NCI-H2171 (cell line): ENCODE measurements at places on chromosomes 3 and 15.

DNA sequence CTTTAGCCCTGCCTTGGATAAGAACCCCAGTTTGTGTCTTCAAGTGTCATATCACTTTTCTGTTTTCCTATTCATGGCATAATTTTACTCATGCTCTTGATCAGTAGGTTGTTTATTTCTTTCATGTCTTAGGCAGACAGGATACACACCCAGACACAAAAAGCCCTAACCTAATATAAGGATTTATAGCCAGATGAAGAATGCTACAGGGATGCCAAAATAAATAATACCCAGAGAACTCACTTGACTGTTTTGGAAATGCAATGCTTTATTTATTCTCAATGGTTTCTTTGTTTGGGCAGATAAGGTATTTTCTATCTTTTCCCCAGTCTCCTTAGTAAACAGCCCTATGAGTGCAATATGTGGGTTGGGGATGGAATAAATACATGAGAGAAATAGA is 424.0 kb upstream of the PDZRN3 start:
- no peak for DNase-seq

- DNase-seq = no peak
These were observed 230.3 kb downstream of the SCAPER start for GRCh38 chr15:76674883-76675282.

DNA sequence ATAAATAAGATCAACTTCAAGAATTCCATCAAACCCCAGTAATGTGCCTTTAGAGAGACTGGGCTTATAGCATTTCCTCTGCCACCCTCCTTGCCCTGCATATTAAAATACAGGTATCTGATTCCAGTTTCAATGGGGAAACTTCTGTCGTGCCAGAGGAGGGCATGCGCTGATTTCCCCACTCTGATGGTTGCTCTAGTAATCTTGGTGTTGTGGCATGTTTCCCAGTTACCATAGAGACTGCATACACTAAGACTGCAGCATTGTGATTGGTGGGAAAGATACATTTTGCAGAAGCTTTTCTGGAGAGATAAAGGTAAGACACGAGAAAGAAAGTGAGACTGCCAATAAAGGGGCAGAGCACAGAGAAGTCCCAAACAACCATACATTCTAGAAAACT is 225.6 kb downstream of the TIGIT start:
- DNase-seq = no peak

DNA sequence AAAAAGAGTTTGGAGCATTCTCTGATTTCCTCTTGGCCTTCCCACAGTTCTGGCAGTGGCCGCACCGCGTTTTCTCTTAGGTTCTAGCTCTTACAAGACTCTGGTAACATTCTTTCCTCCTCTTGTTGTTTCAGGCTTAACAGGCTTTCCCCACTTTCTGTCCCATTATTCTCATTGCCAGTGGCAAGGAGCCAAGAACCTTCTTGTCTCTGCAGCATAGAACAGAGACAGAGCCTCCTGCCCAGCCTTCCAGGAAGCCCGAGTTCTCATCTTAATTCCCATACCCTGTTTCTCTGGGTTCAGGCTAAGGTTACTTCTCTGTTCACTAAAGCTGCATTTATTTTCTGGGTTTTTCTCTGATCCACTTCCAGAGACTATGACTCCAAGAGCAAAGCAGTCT is 61.1 kb downstream of the DUT start:
- no peak for DNase-seq

- no peak for DNase-seq
These were observed 52.2 kb upstream of the PCSK6 start for GRCh38 chr15:101541501-101542292.

DNA sequence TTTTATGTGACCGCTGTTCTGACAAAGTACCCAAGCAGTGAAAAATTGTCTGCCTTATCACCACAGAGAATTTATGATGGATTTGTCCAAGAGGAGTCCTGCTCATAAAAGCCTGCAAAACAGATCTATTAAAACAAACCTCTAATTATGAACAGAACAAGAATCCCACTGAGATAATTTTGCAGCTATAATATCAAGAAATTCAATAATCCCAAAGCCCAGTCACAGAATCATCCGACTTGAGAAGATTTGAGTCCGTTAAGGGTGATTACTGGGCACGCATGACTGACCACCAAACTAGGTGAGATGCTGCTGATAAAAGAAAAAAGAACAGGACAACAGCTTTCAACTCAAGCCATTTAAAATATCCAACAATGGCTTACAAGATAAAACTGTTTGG is 231.0 kb upstream of the WNT5A start:
- DNase-seq = no peak

- no peak for DNase-seq
These were observed 296.8 kb downstream of the DOCK3 start for GRCh38 chr3:50971487-50971924.

GRCh38 chr3:10744098-10744465 is 71.9 kb upstream of the SLC6A11 start:
- no peak for DNase-seq

GRCh38 chr15:51844747-51845426 is 15.4 kb downstream of the TMOD3 start:
- no peak for DNase-seq

GRCh38 chr3:89184151-89184995 is 77.0 kb downstream of the EPHA3 start:
- no peak for DNase-seq

DNA sequence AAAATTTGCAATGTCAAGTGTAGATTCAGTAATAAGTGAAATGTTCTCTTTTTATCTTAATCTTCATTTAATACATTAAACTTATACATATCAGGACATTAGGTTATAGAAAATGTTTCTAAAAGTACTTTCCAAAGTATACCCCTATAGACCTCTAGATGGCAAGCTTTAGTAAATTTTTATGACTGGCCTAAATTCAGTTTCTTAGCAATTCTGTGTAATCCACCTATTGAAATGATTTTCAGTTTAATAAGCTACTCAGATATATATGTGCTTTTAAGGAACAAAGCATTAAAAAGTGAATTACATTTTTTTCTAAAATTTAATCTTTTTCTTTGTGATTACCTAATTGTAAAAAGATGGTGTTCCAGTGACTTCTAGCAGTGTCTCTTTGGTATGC is 342.2 kb downstream of the GBE1 start:
- no peak for DNase-seq

DNA sequence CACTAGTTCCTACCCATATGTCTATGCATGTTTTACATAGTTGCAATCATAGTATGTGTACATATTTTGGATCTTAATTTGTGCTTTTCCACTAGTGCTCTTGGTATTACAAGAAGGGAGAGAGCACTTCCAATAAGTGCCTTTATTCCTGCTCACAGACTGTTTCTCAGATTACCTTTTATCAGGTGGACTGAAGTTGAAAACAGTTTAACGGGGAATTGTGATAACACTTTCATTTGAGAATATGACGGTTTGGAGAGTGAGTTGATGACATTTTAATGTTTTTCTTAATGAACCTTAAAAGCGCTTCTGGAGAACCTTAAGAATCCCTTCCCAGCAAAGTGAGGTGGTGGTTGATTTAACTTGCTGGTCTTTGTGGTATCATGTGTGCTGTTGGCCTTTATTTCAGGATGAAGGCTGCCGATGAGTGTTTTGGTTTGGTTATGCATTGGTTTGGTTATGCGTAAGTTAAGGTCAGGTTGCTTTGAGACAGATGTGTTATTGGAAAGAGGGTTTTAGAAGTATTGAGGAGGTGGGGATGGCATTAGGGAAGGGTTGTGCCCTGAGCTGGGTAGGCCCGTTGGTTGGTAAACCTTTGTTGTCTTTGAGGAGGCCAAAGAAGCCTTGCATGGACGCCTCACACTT is 2.8 kb downstream of the EDEM1 start:
- DNase-seq = no peak

DNA sequence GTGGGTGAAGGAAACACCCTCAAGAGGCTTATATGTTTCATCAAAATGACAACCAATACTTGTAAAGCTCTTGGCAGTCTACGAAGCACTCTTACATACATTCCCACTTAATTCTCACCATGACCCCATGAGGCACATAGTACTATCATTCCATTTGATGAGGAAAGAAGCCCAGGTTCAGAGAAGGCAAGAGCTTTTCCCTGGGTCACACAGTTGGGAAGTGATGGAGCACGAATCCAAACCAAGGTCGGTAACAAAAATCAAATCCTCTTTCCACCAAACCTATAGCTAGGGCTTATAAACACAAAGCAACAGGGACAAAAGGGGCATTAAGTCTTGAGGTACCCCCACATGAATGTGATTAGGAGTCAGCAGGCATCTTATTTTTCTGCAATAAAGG is 187.1 kb downstream of the UACA start:
- DNase-seq = no peak

GRCh38 chr3:33798113-33798417 is 365 bp upstream of the PDCD6IP start:
- DNase-seq = no peak

DNA sequence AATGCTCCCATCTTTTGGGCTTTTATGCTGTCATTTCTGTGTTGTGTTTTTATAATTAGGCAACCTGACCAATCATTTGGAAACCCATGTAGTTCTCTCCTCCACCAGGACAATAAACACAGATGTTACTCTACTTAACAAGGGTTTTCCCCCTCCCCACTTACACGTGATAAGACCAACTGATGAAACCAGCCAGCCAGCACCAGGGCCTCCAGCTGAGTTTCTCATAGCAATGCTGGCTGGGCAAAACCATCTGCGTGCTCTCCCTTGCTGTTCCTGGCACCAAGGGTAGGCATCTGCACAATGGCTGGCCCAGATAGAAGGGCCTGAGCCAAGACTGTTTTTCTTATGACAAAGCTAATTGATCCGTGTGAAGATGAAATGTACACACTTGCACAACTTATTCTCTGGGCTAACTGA is 310.4 kb downstream of the PLCL2 start:
- peak; percentile 71 for DNase-seq

DNA sequence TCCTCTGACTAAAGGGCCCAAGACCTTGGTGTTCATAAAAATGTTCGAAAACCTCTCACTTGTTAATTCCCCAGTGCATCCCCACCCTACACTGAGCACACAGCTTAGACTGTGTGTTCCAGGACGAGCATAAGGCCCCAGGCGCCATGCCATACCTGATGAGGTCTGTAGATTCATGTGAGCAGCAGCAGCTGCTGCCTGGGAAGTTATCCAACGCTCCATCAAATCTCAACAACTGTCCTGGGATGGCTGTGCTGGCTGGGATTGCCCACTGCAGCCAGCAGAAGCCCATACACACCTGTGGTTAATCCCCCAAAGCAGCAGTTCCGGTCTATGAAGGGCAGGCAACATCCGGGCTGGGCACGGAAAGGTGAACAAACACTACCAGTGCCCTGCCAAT is 391.2 kb downstream of the IL20RB start:
- DNase-seq = peak; percentile 35

- no peak for DNase-seq
These were observed 249.6 kb downstream of the MBNL1 start for GRCh38 chr3:152518346-152518745.

DNA sequence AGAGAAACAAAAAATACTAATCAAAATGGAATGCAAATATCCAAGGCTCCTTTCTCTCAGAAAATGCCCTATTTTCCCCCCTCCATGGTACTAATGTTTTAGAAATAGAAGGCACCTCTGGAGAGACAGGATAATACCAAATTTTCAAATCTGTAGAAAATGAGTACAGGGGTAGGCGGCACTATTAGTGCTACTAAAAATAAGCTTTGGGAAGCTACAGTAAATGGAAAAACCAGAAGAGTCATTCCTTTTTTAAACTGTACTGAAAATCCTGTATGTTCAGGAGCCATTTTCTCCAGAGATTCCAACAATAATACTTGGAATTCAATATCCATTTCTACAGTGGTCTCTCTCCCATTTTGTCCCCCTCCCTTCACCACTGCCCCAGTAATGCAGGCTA is 320.8 kb downstream of the RORA start:
- no peak for DNase-seq

DNA sequence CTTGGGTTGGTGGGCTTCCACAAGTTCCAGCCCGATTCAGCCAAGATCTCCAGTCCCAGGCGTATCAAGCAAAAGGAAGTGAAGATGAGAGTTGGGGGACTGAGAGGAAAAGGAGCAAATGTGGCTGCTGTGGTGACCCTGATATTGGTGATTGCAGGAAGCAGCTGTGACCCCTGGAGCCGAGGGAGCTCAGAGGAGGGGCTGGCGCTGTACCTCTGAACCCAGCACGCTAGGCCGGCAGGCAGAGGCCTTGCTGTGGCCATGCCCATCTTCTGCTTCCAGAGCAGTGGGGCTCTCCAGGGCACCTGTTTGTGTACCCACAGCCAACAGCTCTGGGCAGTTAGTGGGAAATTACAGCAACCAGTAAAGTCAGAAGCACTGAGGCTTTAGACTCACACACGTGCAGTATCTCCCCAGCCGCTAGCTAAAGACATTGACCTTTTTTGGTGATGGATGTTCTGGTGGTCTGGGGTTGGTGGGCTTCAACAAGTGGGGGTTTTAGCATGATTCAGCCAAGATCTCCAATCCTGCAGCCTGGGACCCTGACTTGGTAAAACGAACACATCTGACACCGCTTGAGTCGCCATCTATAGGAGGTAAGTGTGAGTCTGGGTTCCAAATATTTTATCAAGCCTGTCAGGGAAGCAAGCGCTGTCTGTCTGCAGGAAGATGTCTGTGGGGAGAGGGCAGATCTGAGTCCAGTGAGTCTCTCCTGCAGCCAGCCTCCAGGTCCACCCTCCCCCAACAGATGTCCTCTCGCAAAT is 33.1 kb downstream of the TM2D3 start:
- no peak for DNase-seq

GRCh38 chr15:70320482-70320881 is 222.8 kb upstream of the TLE3 start:
- DNase-seq = no peak

DNA sequence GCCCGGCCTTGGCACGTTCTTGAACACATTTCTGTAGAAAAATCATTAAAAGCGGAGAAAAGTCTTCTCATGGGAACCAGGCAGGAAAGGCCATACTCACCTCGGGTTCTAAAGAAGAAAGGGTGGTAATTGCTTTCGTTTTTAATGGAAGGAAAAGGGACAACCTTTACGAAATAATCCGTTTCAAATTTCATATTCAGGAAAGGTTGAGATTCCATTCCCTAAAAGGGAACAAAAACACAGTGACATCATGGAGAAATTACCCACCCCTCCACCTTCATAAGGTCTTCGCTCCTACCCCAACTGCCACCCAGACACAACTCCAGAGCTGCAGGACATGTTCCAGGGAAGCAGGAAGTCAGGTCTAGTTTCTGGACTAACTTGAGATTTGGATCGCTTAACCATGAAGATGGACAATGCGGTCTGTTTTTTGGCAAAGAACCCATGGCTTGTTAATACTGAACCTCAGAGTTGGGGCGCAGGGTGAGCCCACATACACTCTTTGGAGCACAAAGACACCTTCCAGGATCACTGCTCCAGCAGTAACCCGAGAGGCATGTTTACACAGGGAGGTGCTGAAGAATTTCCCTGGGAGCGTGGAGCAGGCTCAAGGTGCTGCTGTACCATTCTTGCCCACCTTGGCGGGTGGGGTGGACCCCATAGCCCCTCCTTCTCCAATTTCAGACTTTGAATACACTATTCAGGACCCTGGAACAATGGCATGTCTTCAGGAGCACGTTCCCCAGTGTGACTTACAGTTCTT is 49.2 kb downstream of the SPATA12 start:
- DNase-seq = no peak

DNA sequence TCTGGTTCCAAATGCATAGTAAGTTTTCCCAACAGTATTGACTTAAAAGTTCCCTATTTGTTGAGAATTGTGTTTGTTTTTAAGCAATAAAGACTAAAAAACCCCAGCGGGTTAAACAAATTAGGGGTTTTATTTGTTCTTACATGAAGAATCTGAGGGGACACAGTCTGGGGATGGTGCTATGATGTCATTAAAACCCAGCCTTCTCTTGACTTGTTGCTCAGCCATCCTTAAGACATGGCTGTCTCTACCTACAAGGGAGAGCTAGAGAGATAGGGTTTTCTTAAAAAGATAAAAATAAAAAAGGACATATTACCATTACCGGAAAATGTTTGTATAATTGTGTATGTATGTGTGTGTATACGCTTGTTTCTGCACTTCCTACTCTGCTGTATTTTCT is 11.7 kb upstream of the ARL14 start:
- DNase-seq = no peak
